Astrocyte of the hippocampus (primary cell): ENCODE measurements at places on chromosomes 16 and 17.

DNA sequence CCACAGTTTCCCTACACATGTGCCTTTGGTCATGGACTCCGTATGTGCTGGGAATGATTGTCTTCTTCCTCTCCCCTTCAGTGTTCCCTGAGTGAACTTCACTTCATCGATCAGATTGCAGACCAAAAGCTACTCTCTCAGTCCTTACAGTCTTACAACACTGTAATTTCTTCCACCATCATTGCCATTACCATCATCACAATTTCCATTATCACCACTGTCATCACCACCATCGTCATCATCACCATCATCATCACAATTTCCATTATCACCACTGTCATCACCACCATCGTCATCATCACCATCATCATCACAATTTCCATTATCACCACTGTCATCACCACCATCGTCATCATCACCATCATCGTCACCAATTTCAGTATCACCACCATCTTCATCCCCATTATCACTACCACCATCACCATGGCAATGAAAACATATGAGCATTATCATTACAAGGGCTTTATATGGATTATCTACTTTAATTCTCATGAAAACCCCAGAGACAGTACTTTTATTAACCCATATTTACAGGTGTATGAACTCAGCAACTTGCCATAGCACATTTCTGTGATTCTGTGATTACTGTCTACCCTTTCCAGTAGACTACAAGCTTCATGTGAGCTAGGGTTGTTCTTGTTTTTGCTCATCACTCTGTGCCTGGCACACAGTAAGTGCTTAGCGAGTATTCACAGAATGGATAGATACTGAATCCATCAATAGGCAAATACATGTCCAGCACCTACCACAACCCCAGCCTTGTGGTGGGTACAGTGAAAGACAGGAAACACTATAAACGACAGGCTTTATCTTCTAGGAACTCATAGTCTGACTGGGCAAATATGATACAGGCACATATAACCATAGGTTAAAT is 327.0 kb downstream of the XYLT1 start:
- DNase-seq, result no peak

- no peak for DNase-seq
Measured at GRCh38 chr17:38916771-38917170, 8.6 kb upstream of the LASP1NB start.

DNA sequence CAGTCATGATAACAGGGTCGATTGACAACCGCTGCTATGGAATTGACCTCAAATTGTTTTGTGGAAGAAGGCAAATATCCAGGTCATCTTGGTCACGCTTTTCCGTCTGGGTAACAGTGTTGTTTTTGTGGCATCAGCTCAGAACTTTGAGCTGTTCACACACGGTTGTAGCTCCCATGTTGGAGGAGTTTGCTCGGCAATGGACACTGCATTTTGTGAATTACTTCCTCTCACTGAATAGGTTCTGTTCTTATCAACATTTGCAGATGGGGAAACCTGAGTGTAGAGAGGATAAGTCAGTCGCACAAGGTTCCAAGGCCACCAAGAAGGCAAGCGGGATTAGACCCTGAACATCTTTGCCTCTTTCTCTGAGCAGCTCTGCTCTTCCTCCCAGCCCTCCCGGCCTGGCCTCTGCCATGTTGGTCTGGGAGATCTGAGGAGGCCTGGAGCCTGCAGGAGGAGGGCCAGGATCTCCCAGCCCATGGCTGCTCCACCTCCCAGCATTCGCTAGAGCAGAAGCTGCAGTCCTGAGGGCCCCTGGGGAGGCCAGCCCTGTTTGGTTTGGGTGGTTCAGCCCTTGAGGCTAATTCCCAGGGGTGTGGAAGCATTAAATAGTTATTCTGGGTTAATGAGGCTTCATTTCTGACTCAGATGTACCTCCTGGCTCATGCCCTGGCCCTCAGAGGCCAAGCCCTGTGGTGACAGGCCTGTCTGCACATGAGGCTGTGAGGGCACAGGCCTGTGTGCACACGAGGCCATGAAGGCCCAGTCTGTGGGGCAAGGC is 154.1 kb upstream of the PLCG2 start:
- peak; percentile 36 for DNase-seq

GRCh38 chr17:16943032-16943352 is 28.9 kb downstream of the TNFRSF13B start:
- no peak for DNase-seq

- no peak for DNase-seq
Measured at GRCh38 chr17:40458851-40459482, 15.7 kb downstream of the IGFBP4 start.
